ENCODE measurements at places on chromosomes 4 and X.

DNA sequence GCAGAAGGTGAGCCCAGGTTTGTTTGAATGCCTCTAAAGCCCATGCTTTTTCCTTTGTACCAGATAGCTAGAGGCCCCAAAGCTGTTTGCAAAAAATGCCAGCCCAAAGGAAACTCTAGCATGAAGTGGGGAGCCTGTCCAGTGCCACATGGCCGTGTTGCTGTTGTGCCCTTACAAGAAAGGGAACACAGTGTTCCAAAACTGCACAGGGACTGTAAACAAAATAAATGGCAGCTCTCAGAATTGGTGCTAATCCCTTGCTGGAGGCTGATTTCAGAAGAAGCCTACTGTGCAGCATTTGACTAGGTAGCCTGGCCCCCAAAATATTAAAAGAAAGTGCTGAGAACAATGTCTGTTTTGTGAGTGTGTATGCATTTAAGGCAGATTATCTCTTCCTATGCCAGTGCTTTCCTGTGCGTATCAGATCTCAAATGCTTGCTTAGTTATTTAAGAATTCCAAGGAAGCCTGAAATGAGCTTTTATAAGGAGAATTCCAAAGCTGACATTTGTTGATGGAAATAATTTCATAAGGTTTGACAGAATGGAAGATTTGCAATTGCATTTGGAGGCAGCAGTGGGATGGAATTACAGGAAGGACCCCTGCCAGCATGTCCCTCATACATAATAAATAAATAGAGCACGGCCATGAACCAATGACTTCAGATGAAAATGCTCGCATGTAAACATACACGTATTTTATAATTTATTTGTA is 115.7 kb downstream of the IRF2 start:
- DNase-seq, result no peak

- DNase-seq, result peak; percentile 2
Measured at GRCh38 chrX:123830309-123830708, 29.5 kb upstream of the XIAP start.

DNA sequence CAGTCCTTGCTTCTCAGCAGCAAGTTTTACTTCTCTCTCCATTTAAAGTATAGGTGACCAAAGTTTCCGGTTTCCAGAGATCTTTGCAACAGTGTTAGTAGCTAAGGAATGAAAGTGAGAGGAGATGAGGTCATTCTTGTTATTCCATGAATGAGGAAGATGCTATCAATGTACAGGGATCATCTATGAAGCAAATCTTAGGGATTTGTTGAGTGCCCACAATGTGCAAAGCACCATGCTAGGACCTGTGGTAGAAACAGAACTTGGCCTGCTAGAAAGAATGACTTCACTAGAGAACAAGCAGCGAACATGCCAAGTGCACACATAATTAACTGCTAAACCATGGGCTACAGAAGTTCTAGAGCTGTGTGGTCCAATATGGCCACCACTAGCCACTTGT is 112.5 kb downstream of the MID1 start:
- no peak for DNase-seq

- no peak for DNase-seq
Measured at GRCh38 chr4:103372002-103372558, 173.9 kb upstream of the CENPE start.

- no peak for DNase-seq
Measured at GRCh38 chrX:123698979-123699520, 33.8 kb downstream of the THOC2 start.

DNA sequence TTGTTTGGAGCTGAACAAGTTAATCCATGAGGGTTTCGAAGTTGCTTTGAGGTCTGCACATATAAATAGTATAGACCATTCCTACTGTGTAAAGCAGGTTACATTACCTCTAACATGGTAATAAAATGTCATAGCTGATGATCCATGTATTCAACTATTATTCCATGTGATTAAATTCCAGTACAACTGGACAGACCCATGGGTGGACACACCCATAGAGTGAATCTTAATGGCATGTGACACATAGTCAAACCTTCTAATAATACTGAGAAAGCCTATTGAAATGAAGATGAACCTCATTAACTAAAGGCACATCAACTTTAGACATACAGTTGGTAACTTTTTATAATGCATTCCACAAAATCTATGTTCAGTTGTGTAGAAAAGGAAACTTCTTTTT is 28.5 kb downstream of the FHIP1A start:
- no peak for DNase-seq

DNA sequence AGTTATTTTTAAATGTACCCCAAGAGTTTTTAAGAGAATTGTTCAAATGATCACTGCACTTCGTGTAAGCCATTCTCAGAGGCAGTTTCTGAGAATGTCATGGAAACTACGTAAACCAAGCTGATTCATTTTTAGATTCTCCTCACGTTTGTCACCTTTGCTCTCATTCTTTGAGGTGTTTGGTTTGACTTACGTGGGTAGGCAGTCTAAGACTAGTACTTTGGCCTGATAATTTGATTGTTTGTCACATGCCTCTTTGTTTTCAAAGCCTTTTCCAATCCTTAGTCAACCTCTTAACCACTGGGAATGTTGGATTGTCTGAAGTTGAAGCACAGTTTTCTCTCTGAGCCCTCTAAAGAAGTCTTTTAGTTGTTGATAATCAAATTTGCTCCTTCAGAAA is 10.5 kb downstream of the SEPTIN11 start:
- DNase-seq, result no peak

GRCh38 chr4:79233820-79234219 is 92.0 kb downstream of the NAA11 start:
- no peak for DNase-seq

- DNase-seq, result no peak
Measured at GRCh38 chrX:40094041-40094899, 3.5 kb downstream of the BCOR start.

GRCh38 chr4:106303548-106304281 is 12.3 kb downstream of the TBCK start:
- DNase-seq, result no peak

DNA sequence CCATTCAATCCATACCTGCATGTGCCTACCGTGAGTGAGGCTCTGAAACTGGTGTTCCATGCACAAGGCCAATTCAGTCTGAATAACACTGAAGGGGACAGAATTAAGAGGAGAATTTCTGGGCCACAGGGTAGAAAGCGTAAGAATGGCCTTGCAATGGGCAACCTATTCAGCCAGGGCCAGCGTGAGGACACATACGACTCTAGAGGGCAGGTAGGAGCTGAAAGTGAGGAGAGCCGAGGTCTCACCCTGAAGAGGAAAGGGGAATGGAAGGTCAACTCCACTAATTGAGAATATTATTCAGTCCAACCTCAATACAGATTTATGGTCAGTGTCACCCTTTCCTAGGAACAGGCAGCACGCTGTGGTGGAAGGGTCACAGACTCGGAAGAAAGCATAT is 202.2 kb downstream of the TRIML1 start:
- DNase-seq, result no peak

DNA sequence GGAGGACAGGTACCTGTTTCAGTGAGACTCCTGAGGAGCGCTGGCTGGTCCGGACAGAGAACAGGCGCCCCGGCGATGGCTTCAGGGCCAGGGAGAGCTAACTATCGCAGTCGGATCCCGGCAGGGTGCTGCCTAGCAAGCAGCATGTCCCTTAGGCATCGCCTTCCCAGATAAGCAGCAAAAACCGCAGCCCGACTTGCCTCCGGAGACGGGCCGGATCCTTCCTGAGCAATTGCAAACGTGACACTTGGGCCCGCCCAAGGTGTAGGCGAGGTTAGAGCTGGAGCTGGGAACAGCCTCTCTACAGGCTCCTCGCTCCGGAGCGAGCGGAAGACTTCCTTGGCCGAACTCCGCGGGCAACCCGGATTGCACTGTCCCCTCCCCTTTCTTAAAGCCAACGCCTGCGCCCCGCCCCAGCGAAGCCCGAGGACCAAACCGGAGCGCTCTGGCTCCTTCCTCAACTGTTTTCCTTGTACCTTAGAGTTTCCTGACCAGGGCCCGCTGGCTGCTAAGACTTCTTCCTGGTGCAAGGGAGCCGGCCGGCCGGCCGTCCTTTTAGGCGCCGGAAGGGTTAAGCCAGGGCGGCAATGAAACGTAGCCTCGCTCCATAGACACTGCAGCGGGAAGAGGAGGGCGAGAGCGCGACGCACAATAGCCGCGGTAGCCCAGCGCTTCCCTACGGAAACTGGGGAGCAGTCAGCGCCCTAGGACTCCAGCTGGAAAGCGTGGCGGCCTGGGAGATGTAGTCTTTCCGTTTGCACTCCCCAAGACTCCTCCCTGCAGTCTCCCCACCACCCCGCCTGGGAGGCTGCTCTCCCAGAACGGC is at the start of gene OPHN1:
TSS of gene OPHN1 (minus strand) at position 341 of the 826 bp plus-strand sequence. CDS start 475 bp downstream, outside the sequence.
- DNase-seq, result no peak

DNA sequence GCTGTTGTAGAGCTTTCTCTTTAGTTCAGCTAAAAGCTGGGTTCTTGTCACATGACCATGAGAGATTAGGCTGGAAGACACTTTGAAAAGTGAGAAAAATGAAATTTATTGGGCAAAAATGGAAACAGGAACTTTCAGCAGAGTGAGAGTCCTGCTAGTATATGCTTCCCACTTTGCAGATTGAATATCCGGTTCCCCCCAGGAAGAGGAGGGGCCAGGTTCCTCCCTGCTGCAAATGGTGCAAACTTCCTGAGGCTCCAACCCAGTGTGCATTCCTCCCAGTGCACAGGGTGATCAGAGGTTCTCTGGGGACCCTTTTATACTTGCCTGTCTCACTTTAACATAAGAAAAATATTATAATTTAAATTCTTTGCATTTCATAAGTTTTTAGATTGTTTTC is 119.9 kb upstream of the SPIN4 start:
- no peak for DNase-seq

DNA sequence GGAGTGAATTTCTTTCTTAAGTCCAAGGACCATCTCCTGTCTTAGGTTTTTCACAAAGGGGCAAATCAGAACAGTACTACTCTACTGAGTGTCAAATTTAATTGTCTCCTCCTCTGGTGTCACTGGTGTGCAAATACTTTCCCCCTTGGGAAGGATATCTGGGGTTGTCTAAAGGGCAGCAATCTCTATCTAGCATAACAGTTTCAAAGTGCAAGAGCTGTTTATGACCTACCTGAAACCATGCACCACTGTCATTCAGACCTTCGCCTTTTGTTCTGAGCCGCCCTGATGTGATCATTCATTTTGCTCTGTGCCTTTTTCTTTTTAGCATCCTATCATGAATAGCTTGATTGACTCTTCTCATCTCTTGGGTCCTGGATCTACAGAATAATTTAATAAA is 39.3 kb downstream of the IL1RAPL1 start:
- no peak for DNase-seq

DNA sequence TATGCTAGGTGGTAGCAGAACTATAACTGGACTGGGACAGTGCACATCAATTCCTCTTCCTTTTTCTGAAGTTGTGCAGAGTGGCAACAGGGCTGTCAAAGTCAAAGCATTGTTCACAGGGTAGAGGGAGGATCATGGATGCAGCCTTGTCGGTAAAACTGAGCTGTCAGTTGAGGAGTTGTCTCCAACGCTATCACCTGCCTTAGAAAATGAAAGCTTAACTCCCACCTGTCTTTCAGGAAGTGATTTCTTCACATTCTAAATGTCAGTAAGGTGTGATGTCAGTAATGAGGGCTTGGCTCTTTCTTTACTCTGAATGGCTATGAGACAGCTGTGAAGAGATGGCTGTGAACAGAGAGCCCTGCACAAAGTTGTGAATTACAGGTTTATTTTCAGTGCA is 66.4 kb upstream of the BANK1 start:
- no peak for DNase-seq

- no peak for DNase-seq
Measured at GRCh38 chr4:143189528-143189927, 4.8 kb downstream of the USP38 start.

DNA sequence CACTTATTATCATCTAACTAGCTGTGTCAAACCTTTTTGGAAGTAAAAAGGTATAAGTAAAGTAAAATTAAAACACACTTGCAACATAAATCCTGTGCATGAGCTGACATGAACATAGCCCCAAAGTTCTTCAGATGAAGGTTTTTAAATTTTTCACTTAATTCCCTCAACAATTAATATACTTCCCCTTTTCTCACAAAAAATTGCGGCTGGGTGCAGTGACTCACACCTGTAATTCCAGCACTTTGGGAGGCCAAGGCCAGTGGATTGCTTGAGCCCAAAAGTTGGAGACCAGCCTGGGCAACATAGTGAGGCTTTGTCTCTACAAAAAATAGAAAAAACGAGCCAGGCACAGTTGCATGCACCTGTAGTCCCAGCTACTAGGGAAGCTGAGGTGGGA is 16.8 kb downstream of the RASGEF1B start:
- no peak for DNase-seq

DNA sequence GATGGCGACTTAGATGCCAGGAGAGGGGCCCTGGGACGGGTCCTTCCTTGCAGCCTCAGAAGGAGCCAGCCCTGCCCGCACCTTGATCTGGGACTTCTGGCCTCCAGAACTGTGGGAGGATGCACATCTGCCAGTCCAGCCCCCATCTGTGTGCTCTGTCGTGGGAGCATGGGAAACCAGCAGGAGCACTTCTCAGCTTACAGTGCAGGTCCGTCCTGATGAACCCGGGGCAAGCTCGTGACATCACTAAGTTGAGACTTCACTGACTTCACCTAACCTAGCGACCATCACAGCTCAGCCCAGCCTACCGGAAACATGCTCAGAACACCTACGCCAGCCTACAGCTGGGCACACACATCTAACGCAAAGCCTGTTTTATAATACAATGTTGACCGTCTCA is 38.1 kb downstream of the ABLIM2 start:
- no peak for DNase-seq

- DNase-seq, result no peak
Measured at GRCh38 chrX:38968344-38969216, 167.3 kb downstream of the MID1IP1 start.

- no peak for DNase-seq
Measured at GRCh38 chr4:55069248-55069647, 56.1 kb downstream of the KDR start.

- DNase-seq, result no peak
Measured at GRCh38 chr4:104592183-104592582, 97.5 kb upstream of the CXXC4 start.

- DNase-seq, result no peak
Measured at GRCh38 chr4:139819082-139819481, 153.5 kb downstream of the MGST2 start.

- no peak for DNase-seq
Measured at GRCh38 chrX:82676386-82676785, 831.7 kb upstream of the POU3F4 start.

DNA sequence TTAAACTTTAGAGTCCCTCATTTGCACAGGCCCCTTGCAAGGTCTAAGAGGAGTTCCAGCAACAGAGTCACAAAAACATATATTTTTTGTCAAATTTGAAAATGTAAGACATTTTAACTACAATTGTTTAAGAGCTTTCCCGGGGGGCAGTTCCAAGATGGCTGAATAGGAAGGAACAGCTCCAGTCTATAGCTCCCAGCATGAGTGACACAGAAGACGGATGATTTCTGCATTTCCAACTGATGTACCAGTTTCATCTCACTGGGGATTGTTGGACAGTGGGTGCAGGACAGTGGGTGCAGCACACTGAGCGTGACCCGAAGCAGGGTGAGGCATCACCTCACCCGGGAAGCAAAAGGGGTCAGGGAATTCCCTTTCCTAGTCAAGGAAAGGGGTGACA is 71.4 kb upstream of the NMU start:
- no peak for DNase-seq

DNA sequence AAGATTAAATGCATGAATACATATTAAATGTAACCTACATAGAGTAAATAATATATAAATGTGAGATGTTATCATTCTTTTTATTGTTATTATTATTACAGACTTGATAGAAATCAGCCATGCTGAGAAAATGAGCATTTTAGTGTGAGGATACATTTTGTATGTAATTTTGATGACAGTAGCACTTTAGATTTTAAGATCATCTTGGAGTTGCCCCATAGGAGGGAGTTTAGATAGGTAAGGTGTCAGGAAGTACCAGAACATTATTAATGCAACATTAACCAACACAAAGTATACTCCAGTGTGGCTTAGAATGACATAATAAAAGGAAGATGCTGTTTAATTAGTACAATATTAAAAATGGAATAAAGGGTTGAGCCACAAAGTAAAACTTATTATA is 8.4 kb downstream of the TMPRSS11A start:
- no peak for DNase-seq

Data from CD4-positive, alpha-beta T cell treated with Interleukin-21 for 1 hour (primary cell).